ENCODE measurements at places on chromosomes 13 and 19. TPM values are rescaled to one million over a fixed set of nuclear protein-coding genes. Genes with fewer than 3 reads are reported as not detected.

GRCh38 chr19:9435279-9436268 is at the start of gene ZNF266:
ZNF266 (minus strand) TSS chr19:9435573; CDS start chr19:9420089, 15,484 bp downstream.
- DNase-seq: peak; percentile 93

- DNase-seq: no peak
Observed at GRCh38 chr13:45255247-45255987, 54.6 kb upstream of the KCTD4 start.

DNA sequence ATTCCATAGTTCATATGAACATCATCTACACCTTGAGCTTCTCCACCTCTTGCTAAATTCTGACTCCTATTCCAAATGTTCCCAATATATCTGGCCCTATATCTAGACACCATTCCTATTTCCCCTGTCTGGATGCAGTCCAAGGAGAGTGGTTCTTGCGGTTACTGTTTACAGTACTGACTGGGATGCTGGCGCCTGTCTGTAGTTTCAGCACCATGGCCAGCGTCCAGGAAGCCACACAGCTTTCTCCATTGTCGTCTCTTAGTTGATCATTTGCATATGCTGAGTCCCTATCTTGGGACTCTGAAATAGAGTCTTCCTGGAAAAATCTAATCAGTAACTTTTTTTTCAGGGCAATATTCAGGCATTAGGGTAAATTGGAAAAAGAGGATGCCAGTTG is 14.9 kb downstream of the LAIR2 start:
- peak; percentile 83 for DNase-seq

GRCh38 chr19:57872450-57872849 is 16.4 kb downstream of the ZNF814 start:
- DNase-seq: no peak

DNA sequence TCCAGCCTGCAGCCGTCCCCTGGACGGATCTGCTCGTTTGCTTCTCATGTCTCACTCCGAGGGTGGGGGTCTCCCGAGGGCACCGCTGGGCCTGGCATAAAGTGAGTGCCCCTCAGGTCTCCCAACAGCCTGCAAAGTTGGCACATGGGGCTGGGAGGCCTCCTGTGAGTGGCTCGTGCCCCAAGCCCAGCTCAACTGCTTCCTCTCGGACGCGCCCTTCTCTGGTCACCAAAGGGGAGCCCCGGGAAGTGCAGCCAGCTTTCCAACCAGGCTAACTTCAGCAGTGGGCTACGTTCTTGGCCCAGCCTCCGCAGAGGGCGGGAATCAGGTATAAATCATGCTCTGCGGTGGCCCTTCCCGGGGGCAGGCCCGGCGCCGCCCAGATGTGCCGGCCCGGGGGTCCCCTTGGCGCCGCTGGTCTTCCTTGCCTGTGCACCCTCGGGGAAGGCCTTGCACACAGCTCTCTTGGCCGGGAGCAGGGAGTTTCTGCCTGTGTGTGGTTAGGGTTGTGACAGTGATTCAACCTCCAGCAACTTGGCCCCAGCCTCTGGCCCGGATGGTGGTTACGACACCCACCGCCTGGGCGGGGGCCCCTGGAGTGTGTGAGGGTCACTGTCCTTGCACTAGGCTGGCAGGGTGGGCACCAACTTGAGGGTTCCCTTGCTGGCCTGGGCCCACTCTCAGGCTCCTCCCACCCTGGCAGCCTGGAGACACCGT is 20.7 kb downstream of the CEBPG start:
- no peak for DNase-seq

DNA sequence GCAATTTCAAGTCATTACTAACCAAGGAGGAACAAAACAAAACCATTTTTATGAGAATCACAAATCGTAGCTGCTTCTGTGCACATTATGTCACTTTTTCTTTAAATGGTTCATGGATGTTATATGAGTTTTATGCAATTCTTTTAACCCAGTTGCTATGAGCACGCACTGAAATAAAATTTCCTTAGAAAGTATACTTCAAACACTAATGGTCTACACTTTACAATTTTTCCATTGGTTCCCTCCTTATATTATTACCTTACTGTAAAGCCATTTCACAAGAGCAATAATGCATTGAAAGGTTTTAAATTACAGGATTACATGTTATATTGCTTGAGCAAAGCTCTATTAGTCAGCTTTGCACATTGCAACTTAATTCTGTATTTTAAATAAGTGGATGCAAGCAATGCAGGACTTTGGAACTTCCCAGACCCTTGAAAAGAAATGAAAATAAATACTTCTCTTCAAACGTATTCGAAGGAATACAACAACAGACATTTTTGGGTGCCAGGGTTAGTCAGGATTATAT is 318.7 kb downstream of the PCDH9 start:
- no peak for DNase-seq

- no peak for DNase-seq
Observed at GRCh38 chr19:2982983-2983350, 5.6 kb downstream of the TLE6 start.

Gene TSKS
- 0.08 TPM for polyA plus RNA-seq

DNA sequence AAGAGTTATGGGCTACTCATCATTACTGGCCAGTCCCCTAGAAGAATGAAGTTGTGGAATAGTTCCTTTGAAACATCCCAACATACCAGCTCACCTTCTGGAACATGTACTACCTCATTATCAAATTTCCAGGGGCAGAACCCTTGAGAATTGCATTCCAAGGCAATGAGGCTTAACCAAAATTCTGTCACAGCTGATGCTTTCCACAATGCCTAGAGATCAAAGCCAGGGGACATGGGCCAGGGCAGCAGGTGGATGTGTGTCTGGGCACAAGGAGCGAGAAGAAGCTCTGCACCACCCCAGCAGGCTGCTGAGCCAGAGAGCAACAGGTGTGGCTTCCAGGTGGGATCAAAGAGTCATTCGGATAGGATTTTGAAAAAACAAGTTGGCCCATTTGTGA is 362.1 kb downstream of the EFNB2 start:
- DNase-seq: peak; percentile 63

DNA sequence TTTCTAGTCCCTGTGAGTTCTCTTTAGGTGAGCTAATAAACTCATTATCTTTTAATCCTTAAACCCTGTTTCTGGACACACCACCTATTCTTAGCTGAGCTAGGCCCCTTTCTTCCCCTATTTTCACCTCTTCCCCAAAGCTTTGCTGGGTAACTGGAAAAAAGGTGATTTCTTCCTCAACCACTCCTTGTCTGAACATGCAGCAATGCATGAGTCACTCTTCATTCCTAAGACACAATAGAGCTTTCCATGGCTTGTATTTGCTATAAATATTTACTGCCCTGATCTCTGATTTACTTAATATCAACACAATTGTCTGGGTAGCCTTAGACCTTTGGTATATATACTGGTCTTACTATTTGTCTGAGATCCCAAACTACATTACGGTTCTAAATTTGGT is 370.9 kb downstream of the KLF5 start:
- DNase-seq: no peak

Gene IRS2
- 10.4 TPM for polyA plus RNA-seq

Gene FAM98C
- 13.0 TPM for polyA plus RNA-seq

Gene IZUMO2
- polyA plus RNA-seq: 0.35 TPM

DNA sequence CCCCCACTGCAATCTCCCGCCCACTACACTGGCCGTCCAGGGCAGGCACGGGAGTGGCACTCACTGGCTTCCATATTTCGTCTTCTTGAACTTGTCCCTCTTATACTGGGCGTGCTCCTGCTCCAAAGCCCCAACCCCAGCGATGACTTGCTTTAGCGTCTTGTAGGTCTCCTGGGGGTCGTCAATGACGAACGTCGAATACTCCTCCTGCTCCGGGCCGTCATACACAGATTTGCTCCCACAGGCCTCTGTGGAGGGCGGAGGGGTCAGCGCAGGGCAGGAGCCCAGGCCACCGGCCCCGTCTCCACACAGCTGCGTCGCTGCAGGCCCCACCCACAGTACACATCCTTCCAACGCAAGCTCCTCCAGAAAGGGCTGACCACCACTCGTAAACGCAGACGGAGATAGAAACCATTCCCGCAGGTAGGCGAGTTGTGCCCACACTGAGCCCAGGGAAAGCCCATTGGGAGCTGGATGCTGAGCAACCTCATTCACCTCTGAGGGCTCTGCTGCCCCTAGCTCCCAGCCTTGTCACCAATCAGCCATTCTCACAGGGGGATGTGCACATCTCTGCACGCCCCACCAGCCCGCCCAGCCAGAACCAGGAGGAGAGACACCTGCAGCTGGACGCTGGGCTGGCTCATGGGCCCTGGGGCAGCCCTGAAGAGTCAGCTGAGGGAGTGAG is 7.9 kb upstream of the C13orf46 start:
- no peak for DNase-seq

GRCh38 chr13:44242766-44243165 is 130.9 kb upstream of the SERP2 start:
- DNase-seq: no peak

DNA sequence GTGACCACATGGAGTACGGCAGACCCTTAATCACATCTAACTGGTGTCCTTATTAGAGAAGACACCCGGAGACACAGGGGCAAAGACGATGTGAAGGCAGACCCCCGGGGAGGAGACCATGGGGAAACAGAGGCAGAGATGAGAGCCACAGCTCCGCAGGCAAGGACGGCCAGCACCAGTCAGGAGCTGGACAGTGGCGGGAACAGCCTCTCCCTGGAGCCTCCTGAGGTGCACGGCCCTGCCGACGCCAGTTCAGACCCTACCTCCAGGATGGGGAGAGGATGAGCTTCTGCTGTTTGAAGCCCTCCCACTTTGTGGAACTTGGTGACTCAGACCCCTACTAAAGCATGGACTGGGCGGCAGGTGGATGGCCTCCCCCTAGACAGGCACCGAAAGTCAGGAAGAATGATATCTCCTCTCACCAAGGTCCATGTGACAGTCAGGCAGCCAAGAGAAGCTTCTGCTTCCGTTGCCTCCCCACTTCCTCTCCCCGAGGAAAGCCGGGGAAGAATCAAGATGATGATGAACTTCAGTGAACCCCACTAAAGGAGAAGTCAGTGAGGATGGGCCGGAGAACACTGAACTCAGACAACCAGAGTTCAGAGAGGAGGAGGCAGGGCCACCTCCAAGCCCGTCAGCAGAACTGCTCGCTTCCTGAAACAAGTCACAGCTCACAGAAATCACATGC is 25.4 kb downstream of the RAB20 start:
- no peak for DNase-seq

Gene KLK11
- polyA plus RNA-seq: 0.15 TPM

- no peak for DNase-seq
Observed at GRCh38 chr13:28171266-28171665, 32.9 kb downstream of the PAN3 start.

DNA sequence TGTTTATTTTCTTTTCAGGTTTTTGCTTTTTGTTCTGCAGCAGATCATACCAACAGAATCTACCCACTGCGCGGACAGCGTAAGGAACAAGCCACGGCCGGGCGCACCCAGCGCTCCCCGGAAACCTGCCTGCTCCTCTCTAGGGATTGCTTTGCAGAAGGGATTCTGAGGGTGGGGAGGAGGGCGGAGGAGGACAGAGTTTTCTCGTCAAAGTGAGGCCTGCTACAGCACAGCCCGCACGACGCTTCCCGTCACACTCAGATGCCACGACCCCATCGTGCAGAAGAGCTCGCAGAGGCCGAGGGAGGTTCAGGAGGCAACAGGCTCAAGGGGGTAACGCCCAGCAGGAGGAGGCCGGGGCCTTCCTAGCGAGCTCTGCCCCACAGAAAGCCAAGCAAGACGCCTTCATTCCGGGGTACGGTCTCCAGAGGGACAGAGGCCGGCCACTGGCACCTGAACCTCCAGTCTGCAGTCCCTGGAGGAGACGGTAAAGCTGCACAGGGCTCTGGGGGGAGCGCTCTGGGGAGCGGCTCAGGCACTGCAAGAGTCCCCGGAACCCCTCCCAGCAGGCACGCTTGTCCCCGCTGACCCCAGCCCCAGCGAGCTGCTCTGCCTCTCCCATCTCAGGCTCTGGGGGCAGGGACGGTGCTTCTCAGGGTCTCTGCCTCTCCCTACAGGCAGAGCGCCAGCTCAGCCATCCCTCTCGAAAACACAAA is 6.9 kb downstream of the REXO1 start:
- DNase-seq: no peak

DNA sequence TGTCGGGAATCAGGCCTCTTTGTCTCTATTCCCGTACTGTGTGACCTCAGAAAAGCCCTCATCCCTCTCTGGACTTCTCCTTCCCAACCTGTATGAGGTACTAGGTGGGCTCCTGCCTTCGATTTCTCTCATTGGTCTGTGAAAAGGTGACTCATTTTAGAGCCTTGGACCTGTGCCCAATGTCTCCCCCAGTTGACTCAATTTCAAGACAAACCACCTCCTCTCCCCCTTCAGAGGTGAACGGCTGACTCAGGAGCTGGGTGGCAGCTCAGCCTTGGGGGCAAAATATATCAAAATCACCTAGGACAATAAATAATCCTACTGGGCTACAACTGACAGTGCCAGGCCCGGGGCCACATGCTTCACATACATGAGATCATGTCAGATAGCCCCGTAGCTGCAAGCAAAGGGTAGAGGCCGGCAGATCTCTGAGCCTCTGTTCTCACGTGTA is 630 bp downstream of the COQ8B start:
- DNase-seq: no peak

DNA sequence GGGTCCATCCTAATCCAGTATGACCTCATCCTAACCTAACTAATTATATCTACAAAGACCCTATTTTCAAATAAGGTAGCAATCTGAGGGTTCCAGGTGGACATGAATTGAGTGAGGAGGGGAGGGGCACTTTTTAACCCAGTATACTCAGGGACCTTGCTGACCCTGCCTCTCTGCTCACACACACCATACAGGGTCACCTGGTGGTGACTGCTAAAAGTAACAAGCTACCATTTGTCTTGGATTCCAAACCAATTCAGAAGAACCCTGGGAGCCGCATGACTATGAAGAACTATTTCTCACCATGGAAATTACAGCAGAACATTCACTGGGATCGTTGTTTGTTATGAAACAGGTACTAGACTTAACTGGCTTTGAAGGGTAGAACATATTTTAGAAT is 151.9 kb downstream of the LACC1 start:
- DNase-seq: no peak

DNA sequence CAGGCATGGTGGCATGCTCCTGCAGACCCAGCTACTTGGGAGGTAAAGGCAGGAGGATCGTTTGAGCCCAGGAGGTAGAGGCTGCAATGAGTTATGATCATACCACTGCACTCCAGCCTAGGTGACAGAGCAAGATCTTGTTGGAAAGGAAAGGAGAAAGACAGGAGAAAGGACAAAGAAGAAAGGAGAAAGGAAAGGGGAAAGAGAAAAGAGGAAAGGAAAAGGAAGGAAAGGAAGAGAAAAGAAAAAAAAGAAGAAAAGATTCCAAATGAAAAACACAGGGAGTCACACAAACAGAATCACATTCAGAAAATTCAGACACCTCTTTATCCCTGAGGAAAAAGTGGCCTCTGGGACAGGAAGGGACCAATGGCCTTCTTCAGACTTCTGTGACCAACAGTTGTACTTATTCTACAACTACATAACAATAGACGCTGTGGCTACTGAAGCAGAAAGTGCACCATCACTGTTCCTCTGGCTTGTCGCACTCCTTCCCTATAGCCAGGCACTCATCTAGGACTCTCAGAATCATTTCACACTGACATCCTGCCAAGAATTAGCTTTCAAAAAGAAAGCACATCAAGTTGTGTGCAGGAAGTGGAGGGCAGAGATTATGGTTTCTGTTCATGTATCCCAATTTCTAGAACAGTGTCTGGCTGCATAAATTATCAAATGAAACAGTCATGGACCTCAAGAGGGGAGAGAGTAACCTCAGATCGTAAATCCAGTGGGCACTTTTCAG is 5.9 kb downstream of the MTMR6 start:
- no peak for DNase-seq

- DNase-seq: no peak
Observed at GRCh38 chr19:58037927-58038687, 4.3 kb downstream of the ZSCAN1 start.

Gene CYP2A13
- polyA plus RNA-seq: not detected

GRCh38 chr13:61531383-61532065 is 115.9 kb upstream of the PCDH20 start:
- DNase-seq: no peak
